HuH-7.5 (cell line): ENCODE measurements at places on chromosomes 2 and 18.

DNA sequence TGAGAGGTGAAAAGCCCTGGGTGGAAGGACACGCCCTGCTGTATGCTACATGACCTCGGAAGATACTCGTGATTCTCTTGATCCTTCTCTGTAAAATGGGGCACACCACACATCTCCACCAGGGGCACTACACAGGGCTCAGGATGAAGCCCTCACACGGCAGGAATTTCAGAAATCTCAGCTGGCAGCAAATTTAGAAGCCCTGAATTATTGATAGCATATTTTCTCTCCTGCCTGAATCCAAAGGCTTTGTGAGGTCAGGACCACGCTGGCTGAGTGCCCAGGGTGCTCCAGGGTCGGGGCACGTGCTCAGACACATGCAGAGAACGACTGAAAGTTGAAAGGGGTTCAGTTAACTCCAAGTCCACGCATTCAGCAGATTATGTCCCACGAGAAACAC, 42.1 kb upstream of the GALR1 start:
- peak; percentile 27 for DNase-seq

- DNase-seq: no peak
Observed at GRCh38 chr2:15050483-15050882, 418.0 kb downstream of the LRATD1 start.

- DNase-seq: no peak
Observed at GRCh38 chr2:223469270-223470046, 132.7 kb downstream of the SCG2 start.

DNA sequence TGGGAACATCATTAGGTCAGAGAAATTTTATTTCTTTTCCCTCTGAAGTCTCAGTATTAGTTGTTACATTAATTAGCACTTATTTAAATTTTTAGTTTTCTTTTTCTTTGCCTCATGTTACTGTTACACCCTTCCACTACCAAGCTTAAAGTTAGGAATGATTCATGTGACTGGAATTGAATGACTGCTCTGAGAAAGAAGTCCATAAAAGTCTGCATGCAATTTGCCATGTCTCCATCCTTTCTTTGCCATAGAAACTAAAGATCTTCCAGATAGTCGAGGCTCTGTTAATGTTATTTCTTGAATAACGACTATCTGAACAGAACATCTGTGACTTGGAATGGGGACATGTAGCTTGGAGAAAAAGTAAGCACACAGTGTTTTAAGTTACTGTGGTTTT, 1269.8 kb upstream of the PIK3C3 start:
- no peak for DNase-seq

- DNase-seq: no peak
Observed at GRCh38 chr2:189408294-189408693, 33.0 kb upstream of the WDR75 start.

DNA sequence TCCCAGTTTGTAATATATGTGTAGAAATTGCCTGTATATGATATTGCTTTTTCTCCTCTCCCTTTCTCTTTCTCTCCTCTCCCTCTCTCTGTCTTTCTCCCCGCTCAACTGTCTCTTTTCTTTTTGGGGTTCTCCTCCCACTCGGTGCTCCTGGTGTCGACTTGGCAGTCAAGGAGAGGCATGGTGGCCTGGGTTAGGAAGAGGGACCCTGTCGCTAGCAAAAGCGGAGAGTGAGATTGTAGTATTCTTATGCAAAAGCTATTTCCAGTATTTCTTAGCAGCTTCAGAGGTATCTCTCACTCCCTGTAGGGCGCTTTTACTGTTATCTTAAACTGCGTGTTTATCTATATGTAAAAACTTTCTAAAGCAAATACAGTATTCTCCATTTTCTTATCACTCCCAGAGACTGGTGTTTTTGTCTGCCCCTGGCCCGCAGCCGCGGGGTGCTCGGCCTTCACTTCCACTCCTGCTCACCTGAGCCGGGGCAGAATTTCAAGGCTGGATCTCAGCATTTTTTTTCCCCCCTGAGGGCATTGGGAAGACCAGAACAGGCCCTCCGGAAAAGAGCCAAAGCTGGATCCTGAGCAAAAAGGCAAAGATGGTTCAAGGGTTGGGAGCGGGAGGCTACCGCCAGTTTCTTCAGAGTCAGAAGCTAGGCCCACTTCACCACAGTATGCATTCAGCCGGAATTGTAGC, 4.3 kb downstream of the SIX3 start:
- DNase-seq: no peak

DNA sequence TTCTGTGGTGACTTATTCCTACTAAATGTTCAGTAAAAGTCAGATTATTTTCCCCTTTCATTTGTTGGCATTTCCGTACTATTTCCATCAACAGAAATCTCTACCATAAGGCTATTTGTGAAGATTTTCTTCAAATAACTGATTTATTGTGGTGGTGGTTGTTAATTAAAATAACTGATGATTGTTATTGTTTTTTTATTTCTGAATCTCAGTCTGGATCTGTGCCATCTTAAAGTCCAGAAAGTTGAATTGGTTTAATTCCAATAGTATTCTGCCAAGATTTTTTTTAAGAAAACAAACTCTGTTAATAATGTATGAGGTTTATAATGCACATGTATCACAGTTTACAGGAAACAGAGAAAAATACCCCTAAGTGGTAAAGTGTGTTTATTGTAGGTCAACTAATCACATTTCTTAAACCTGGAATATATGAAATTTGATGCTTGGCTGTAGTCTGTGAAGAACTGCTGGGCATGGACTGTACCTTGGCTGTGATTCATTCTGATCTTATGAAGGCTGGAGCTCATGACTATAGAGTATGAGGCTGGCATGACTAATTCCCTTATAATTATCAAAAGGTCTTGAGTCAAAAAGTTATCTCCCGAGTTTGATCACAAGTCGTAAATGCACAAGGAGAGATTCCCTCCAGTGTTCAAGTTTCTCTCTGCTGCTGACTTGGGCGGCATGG, 134.2 kb upstream of the RND3 start:
- no peak for DNase-seq

DNA sequence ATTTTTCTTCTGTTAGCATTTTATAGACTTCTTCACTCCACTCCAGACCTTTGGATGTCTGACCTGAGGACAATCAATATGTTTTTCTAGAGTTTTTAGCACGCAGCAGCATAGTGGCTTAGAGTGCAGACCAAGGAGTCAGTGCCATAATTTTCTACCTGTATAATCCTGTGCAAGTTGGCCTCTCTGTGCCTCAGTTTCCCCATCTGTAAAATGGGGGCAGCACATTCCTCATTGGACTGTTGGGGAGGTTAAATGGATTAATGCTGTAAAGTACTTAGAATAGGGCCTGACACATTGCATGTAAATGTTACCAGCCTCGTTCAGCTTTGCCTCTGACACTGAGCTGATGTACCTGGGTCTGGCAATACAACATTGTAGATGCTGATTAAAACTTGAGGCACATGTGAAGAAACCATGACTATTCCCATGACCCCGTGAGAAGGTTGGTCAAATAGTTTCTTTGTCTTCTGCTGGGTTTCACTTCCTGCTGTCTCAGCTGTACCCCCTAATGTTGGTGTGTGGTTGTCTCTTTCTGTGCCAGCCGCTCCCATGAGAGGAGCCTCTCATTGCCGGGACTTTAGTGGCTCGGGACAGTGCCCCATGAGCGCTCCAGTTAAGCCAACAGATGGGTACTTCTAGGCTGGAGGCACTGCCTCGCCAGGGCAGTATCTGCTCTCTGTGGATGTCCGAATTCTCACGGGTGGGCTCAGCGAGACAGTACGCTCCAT, 125.3 kb downstream of the SH3RF3 start:
- DNase-seq: no peak
